Type B pancreatic cell (in vitro differentiated cells): ENCODE measurements at places on chromosomes 5 and 9.

- no peak for DNase-seq
Observed at GRCh38 chr5:23742701-23743100, 235.3 kb downstream of the PRDM9 start.

GRCh38 chr9:114899995-114900394, 30.4 kb downstream of the TNFSF8 start:
- no peak for DNase-seq

- no peak for DNase-seq
Observed at GRCh38 chr5:133459474-133460160, 152.7 kb downstream of the FSTL4 start.

DNA sequence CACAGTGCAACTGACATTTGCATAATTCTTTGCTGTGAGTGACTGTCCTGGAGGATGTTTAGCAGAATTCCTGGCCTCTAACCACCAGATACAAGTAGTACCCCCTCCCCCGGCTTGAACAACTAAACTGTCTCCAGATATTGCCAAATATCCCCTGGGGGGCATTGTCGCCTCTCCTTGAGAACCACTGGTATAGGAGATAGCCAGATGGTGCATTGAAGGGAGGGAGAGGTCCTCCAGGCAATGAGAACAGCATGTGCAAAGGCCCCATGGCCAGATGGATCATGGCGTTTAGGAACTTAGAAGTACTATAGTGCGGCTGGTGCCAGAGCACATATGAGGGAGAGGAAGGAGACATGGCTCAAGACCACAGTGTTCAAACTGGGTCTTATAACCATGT, 18.9 kb upstream of the ORM1 start:
- DNase-seq: no peak

GRCh38 chr5:180647465-180647864, 1.9 kb downstream of the FLT4 start:
- DNase-seq: no peak

DNA sequence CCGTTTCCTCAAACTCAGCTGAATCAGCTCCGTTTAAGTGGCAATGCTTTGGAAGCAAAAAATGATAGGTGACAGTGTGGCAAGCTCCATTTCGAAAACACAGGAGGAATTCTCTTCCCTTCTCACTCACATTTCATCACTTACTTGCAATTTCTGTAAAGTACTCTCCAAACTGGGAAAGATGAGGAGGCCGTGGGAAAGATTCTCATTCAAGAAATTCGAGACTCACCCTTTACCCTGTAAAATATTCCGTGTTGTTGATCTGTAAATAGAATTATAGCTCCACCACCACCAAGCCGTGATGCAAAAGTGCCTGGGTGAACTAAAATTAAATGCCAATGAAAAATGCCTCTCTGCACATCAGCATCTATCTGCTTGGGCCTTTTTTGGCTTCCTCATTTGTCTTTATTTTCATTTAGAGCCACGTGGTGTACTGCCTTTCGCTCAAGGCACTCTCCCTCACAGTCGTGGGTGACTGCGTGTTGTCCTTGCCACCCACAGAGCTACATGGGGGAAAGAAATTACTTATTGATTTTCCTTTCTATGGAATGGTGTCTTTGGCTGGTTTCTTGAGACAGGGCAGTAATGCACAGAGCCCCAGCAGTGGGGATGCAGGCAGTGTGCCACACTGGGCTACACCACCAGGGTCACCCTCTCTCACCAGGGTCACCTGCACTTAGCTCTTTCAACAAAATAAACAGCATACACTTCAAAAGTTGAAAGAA, 289.3 kb upstream of the TAS2R1 start:
- no peak for DNase-seq
